Urinary bladder (tissue), 4 donors: ENCODE measurements at places on chromosomes 11 and 22. TPM values are rescaled to one million over a fixed set of nuclear protein-coding genes. Genes with fewer than 3 reads are reported as not detected.

- DNase-seq = no peak
Observed at GRCh38 chr11:61694946-61695706, 14.9 kb downstream of the DAGLA start.

- DNase-seq = no peak
Observed at GRCh38 chr11:119169282-119169719, 776 bp downstream of the NLRX1 start.

PDHX gene
- polyA plus RNA-seq = 25.3 TPM

- no peak for DNase-seq
Observed at GRCh38 chr22:45757068-45757467, 85.4 kb downstream of the ATXN10 start.

- no peak for DNase-seq
Observed at GRCh38 chr22:44096736-44097135, 72.6 kb downstream of the PARVB start.

GRCh38 chr11:14623036-14623435, 20.6 kb upstream of the PDE3B start:
- DNase-seq = no peak

- no peak for DNase-seq
Observed at GRCh38 chr22:49934891-49935557, 16.6 kb downstream of the CRELD2 start.

DNA sequence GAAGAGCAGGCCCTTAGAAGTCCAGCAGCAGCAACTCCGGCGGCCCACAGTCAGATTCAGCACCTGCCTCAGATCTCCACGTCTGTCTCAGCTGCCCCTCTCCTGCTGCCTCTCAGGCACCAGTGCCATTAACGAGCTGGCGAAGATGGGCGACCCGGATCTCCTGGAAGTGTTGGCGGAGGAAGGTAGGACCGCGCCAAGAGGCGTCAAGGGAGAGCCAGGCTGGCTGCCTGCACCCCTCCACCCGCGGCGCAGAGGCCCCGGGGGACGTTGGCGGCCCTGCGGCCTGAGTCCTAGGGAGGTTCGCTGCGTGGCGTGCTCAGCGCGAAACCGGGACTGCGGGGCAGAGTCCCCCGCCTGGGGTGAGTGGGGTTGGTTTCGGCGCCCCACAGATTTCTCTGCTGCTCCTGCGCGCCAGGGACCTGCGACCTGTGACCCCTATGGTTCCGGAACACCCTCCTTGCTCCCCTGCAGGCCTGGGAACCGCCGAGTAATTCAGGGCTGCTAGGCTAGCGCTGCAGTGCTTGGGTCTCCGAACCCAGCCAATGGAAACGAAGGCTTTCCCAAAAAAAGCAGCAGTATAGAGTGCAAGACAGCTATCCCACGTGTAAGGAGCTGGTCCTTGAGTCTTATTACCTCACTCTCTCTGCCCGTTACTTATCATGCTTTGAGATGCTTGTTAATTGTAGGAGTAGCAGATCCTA, 615 bp downstream of the ANO5 start:
- DNase-seq = no peak

GRCh38 chr11:62706850-62707247, 375 bp downstream of the BSCL2 start:
- no peak for DNase-seq

GRCh38 chr11:44573333-44573732, 7.9 kb downstream of the CD82 start:
- DNase-seq = no peak

RASL10A gene
- polyA plus RNA-seq = 2.0 TPM

- DNase-seq = no peak
Observed at GRCh38 chr11:71252770-71253730, 673 bp upstream of the SHANK2 start.

DNA sequence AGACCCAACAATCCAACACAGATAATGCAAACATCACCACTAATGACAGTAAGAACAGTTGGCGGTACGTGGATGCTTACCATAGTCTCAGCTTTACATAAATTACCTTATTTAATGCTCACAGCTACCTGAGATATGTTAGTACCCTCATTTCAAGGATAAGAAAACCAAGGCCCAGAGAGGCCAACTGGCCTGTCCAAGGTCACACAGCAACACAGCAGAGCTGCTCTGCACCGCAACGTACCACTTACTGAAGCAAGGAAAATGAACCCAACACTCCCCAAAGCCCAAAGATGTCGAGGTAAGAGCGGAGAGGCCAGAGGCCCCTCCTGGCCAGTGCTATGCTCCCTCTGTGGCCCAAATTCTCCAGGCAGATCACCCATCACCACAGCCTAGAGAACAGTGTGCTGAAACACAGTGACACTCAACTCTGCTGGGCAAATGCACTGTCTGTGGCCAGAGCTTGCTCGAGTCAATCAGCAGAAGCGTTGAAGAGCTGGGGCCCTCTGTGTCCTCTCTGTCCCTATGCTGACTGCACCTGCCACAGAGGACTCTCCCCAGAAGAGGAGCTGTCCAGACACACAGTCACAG, 14.0 kb downstream of the SHANK2 start:
- no peak for DNase-seq

ANKK1 gene
- polyA plus RNA-seq = 0.32 TPM

DNA sequence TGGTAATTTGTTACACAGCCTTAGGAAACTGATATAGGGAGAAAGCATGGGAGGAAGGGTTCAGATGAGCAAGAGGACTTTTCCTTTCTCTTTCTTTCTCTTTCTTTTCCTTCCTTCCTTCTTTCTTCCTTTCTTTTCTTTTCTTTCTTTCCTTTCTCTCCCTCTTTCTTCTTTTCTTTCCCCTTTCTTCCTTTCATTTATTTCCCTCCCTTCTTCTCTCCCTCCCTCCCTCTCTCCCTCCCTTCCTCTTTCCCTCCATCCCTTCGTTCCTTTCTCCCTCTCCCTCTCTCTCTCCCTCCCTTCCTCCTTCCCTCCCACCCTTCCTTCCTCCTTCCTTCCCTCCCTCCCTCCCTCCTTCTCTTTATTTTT, 107.8 kb upstream of the LMO1 start:
- DNase-seq = no peak

TPBGL gene
- polyA plus RNA-seq = 0.38 TPM

PNPLA5 gene
- polyA plus RNA-seq = not detected

GRCh38 chr22:35208003-35208402, 49.3 kb upstream of the HMGXB4 start:
- DNase-seq = no peak

DNA sequence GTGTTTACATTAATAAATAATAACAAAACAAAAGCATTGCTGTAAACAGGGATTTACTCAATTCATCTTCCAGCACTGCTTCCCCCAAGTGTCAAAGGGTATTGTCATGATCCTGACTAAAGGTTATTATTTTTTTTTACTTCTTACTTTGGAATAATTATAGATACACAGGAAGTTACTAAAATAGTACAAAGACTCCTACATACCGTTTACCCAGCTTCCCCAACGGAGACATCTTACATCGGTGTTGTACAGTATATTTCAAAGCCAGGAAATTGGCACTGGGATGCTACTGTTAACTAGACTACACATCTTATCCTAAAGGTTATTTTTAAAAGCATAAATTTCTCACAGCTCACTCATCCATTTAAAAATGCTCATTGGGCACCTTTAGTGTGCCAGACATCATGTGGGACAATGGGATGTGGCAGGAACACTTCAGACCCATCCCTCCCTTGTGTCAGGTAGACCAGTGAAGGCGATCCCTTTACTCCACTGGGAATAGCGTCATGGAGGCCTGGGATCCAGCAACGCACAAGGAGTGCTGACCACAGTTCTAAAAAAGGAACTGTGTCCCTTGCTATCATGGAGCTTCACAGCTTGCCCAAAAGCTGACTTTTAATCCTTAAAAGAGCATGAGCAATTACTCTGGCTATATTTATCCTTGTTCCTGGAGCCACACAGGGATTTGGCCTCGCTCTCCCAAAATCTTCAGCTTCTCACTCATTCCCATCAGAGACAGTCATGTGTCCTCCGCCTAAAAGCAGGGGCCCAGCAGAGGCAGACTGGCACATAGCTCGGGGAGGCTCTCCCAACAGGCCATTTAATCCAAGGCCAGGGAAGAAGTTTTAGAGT, 3.1 kb upstream of the IRAG1 start:
- DNase-seq = no peak

GRCh38 chr11:64764040-64764611, 4.4 kb upstream of the PYGM start:
- DNase-seq = no peak

- DNase-seq = no peak
Observed at GRCh38 chr11:44268614-44269080, 41.3 kb downstream of the ALX4 start.

SCN2B gene
- polyA plus RNA-seq = 0.79 TPM

GRCh38 chr11:28346209-28346608, 238.0 kb downstream of the METTL15 start:
- DNase-seq = no peak

GRCh38 chr22:40345271-40345670, 1.0 kb upstream of the ADSL start:
- DNase-seq = no peak

- DNase-seq = no peak
Observed at GRCh38 chr11:40183073-40184064, 1276.1 kb downstream of the LRRC4C start.

DNA sequence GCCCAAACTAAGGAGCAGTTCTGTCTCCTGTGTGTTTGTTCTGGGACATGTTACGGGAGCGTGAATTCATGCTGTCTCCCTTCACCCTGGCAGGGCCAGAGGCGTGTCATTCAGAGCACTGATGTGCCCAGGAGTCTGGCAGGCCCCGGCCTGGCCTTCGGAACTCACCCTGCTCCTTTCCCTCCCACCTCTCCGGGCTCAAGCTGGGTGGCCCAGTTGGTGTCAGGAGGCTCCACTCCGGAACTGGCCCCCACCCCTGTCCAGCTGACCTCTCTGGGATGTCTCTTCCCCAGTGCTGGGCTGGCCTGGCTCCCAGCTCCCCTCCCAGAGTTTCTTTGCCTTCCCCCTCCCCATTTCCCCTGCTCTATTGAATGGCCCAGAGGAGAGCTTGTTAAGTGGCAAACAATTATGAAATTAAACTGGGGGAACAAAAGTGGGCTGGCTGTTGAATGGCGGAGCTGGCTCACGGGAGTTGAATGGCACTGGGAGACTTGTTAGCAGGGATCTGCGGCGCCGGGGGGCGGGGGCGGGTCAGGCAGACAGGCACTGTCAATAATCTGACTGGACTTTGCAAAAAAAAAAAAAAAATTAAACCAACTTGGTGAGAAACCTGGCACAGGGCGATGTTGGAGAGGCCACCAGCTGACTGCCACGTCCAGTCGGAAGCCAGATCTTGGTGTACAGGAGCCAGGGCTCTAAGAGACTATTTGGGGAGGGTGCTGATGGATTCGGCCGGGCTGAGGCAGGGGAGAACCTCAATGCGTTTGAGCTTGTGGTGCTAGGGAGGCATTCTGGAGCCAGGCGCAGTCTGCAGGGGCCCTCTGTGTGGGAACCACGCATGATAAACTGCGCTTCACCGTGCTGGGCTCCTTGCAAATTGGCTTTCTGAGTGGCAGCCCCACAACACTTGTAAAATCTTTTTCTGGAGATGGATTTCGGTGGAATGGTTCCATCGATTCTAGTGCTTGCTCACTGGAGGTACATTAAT, 1.3 kb downstream of the MPPED1 start:
- no peak for DNase-seq

- no peak for DNase-seq
Observed at GRCh38 chr22:19844377-19845053, 10.2 kb downstream of the GNB1L start.

- peak; percentile 95 for DNase-seq
Observed at GRCh38 chr11:65134952-65135632, 773 bp upstream of the SYVN1 start.

- no peak for DNase-seq
Observed at GRCh38 chr11:33389635-33390034, 132.5 kb downstream of the HIPK3 start.

PRODH gene
- polyA plus RNA-seq = 7.5 TPM

DNA sequence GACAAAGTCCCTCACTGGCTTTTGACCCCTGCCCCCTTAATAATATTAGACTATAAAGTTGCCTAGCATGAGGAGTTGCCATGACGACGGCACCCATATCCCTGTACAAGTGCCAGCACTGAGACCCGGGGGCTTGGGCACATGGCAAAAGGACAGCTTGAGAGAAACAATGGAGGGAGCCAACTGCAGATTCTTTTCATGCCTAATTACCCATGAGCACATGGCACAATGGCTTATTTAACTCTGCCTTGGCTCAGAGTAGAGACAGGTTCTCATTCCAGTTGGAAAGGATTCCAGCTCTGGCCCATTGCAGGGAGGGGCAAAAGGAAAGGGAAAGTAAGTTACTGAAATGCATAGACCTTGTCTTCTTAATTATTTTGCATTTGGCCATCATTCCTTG, 261.2 kb upstream of the UBASH3B start:
- no peak for DNase-seq

DNA sequence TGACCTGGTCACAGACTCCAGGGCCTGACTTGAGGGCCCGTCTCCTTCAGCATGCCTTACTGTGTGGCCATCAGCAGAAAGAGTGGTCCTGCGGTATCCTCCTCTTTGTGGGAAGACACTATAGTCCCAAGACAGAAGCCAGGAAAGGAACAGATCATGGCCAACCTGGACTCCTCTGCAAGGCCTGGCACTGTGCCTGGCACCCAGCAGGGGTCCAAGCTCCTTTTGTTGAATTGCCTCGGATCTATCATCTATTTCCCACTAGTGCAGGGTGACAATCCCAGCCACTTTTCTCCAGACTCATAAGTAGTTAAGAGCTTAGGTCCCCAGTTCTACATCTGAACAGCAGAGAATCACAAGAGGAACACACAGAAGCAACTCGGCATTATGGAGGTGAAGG, 27.0 kb downstream of the DSCAML1 start:
- DNase-seq = no peak

- DNase-seq = no peak
Observed at GRCh38 chr11:86692317-86692716, 19.9 kb upstream of the ME3 start.

GRCh38 chr11:19727246-19727645, 14.6 kb downstream of the NAV2 start:
- DNase-seq = peak; percentile 40

- no peak for DNase-seq
Observed at GRCh38 chr22:24414984-24415945, 12.1 kb upstream of the ADORA2A start.

DNA sequence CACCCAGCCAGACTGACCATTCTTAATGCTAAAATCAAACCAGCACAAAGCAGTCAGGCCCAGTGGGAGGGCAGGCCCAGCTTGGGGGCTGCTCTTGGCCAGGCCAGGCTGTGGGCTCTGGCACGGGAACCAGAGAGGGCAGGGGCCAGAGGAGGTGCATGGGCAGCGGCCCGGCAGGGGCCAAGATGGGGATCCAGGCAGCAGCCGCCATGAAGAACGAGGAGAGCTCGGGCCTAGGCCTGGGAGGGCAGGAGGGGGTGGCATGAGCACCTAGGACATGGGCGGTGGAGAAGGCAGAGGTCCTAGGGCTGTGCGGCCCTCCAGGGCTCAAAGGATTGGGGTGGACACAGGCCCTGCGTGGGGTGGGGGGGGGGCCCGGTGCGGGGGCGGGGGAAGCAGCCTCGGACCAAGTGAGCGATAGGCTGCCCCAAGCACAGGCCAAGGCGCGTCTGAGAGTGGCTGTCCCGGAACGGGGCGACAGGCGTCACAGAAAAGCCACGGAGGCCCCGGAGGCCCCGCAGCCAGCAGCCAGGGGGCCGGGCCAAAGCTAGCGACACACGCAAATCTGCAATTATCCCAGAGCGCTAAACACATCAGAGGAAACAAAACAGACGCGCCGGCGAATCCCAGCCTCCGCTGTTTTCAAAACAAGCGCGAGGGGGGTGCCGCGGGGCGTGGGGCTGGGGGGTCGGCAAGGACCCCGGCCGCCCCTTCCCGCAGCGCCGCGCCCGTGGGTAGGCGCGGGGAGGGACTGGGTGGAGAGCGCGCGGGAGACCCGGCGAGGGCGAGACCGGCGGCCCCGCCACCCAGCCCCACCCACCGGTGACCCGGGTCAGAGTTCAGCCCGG, 8.3 kb downstream of the PLXNB2 start:
- DNase-seq = no peak
